ENCODE measurements at places on chromosomes 2 and 18.

GRCh38 chr18:24669015-24669414, 208.6 kb downstream of the HRH4 start:
- no peak for DNase-seq

GRCh38 chr2:16040271-16041010, 100.1 kb downstream of the MYCN start:
- peak; percentile 57 for DNase-seq

DNA sequence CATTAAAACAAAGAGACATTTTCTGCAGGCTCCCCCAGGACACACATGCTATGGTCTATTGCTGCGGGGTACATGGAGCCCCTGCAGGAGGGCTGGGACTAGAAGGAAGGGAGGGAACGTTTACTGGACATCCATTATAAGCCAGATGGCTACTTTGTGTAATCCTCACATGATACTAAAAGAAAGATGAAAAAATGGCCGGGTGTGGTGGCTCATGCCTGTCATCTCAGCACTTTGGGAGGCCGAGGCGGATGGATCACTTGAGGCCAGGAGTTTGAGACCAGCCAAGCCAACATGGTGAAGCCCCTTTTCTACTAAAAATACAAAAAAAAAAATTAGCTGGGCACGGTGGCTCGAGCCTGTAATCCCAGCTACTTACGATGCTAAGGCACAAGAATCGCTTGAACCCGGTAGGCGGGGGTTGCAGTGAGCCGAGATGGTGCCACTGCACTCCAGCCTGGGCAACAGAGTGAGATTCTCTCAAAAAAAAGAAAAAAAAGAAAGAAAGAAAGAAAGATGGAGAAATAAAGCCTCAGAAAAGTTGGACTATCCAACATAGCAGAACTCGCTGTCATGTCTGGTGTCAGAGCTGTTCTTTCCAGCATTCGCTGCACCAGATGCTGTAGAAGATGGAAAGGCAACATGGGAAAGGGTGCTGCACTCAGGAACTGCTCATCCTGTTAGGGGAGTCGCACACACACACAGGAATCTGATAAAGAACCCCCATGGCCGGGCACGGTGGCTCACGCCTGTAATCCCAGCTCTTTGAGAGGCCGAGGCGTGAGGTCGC, 7.8 kb upstream of the MYCN start:
- no peak for DNase-seq

- peak; percentile 30 for DNase-seq
These were observed 2.5 kb downstream of the MERTK start for GRCh38 chr2:111900859-111901258.

- DNase-seq: no peak
These were observed 1.8 kb downstream of the DSC3 start for GRCh38 chr18:31040686-31041270.

GRCh38 chr2:234191819-234192407, 141.4 kb downstream of the SPP2 start:
- peak; percentile 79 for DNase-seq

DNA sequence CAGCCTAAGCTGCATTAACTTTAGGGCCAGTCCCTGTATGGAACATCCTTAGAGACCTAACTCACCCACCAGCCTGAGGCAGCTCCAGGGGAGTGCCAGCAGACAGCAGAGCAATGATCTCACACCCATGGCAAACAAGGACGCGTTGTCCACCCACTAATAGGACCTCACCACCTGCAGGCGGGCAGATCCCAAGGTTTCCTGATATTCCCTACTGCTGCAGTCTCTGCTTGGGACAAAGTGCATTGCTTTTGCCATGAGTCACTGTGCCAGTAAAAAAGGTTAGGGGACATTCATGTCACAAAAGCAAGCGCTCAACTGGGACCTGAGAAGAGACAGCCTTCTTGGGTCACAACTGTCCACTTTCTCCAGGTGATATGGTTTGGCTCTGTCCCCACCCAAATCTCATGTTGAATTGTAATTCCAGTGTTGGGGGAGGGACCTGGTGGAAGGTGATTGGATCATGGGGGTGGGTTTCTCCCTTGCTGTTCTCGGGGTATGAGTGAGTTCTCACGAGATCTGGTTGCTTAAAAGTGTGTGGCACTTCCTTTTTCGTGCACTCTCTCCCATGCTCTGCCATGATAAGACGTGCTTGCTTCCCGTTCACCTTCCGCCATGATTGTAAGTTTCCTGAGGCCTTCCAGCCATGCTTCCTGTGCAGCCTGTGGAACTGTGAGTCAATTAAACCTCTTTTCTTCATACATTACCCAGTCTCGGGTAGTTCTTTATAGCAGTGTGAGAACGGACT, 160.2 kb downstream of the MIB1 start:
- no peak for DNase-seq

- DNase-seq: no peak
These were observed 43.7 kb upstream of the TWIST2 start for GRCh38 chr2:238803996-238804870.

- DNase-seq: no peak
These were observed 53.5 kb upstream of the C2orf15 start for GRCh38 chr2:99088017-99088416.

DNA sequence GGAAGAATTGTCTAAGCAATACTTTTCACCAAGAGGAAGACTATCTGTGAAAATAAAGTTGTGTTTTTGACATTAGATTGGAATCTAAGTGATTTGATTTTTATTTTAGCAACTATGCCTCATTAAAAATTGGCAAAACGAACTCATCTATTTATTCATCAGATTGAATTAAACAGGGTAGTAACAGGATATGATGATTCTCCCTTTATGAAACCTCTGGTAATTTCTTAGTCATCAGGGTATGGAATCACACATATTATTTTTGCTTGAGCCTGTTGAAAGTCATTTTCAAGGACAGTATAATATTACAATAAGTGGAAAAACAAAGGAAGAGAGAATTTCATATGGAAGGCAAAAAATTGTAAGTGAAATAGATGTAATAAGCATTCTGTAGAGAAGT, 22.0 kb downstream of the ZNF804A start:
- DNase-seq: no peak

GRCh38 chr2:165687426-165688002, 106.5 kb downstream of the GALNT3 start:
- no peak for DNase-seq

- DNase-seq: no peak
These were observed 36.1 kb upstream of the MYO3B start for GRCh38 chr2:170141865-170142264.

GRCh38 chr18:23887493-23887892, 127.1 kb upstream of the TTC39C start:
- DNase-seq: peak; percentile 50

All from DMS79 (cell line).